ENCODE measurements at places on chromosomes 1 and 21.

DNA sequence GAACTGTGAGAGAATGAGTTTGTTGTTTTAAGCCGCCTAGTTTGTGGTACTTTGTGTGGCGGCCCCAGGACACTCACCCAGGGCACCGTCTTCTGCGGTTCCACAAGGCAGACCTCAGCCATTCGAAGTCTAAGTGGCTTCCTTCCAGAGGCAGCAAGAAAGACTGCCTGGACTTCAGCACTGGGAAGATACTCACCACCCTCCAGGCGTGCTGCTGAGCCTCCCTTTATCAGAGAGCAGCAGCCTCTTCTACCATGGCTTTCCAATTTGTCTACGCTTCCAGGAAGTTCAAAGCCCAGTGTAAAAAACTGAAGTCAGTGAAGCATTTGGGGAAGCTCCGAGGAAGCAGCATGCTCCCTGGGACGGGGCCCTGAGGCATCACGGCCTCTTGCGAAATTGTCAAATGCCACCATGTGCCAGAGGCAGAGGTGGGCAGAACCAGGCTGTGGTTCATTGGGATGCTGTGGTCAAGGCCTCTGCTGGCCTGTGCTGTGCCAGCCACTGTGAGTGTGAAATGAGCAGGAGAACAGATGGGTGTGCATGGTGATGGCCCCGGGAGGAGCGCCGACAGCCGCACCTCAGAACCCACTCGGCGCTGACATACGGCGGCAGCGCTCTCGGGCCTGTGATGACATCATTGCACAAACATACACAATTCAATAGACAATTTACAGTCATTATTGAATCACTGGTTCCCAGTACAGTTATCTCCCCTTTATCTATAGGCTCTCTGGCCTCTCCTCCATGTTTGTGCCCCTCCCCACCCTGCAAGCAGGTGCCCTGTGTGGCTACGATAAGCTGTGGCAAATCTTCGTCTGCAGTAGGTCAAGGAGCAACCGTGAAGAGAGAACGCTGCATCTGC is 110.4 kb downstream of the PDE9A start:
- DNase-seq: peak; percentile 10

DNA sequence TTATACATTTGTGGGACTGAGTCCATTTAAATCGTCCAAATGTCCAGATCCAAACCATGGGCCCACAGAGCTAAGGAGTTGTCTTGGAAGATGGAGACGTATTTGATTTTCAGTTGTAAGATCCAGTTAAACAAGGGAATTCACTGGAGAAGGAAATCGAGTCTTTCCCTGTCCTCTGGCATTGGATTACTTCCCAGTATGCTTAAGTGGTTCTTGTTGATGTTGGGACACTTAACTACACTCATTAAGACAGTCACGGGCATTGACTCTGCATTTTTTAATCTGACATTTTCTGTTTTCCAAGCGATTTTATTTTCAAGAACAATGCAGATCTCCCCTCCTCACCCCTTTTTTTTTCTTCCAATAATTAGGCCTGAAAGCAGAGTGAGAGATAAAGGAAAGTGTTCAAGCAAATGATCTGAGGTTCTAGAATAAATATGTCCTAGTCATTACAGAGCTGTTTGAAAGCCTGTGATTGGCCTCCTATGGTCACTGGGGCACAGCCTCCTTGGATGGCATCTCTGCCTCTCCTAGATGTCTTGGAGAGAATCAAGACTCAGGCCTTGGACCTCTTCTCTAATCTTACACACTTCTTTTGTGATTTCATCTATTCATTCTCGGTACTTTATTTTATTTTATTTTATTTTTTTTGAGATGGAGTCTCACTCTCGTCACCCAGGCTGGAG is 48.9 kb downstream of the CD247 start:
- DNase-seq: no peak

DNA sequence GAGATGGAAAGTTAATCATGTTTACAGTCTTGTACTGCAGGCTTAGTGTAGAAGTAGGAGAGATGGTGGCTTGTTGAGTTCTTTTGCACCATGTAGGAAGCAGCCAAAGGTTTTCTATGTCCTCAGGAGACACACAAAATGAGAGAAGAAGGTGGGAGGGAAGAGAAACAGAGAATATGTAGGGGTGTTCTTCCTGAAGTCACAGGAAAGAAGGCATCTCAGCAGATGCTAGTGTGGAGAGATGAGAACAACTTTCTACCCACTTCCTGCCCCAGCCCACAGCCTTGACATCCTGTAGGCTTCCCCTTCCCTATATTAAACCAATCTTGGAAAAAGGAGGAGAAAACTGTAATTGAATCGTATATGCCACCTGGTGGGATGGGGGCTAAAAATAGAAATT is 217.0 kb downstream of the S1PR1 start:
- DNase-seq: no peak

- DNase-seq: no peak
Observed at GRCh38 chr1:196308176-196308575, 300.1 kb downstream of the KCNT2 start.

- no peak for DNase-seq
Observed at GRCh38 chr1:237772009-237772408, 118.7 kb downstream of the ZP4 start.

DNA sequence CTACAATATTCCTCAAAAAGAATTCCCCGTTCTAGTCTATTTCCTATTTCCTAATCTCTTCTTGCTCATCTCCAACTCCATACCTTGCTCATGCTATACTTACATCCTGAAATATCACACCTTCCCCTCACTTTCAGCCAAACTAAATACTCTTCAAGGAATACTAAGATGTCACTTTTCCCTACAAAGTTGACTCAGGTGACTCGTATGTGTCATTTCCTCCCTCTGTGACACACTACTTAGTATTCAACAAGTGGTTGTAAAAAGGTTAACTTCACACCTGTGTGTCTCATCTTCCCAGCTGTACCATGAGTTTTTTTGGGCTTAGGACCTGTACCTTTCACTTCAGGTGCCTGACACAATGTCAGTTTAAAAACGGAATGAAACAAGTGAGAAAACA is 81.9 kb upstream of the LBR start:
- DNase-seq: no peak

- DNase-seq: no peak
Observed at GRCh38 chr1:153362187-153362775, 4.6 kb downstream of the S100A9 start.

DNA sequence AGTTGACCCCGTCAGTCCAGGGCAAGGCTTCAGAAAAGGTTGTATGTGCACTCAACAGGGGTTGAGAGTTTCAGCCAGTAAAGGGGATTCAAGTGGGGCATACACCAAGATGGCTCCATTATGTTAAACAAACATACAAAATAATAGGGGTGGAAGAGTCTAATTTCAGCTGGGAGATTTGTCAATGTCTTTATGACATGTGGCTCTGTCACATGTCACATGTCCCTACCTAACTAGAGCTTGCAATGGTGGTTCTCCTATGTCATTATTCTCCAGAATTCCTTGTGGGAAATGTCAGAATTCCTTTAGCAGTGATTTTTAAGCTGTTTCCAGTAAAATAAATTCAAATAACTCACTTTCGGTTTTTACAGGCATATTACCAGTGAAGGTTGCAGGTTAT is 392.0 kb upstream of the ADGRL4 start:
- DNase-seq: no peak

- peak; percentile 80 for DNase-seq
Observed at GRCh38 chr21:26169611-26170470, 729 bp downstream of the APP start.

DNA sequence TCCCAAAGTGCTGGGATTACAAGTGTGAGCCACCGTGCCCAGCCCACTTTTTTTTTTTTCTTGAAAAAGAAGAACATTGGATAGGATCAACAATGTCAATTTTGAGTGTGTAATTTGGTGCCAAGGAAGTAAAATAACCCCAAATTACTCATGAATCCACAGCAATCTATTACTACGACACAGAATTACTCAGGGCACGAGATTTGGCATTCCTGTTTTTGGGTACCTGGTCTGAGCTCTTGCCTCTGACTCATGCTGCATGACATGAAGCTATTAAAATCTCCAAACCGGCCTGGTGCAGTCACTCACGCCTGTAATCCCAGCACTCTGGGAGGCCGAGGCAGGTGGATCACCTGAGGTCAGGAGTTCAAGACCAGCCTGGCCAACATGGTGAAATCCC is 10.4 kb downstream of the RNF19B start:
- DNase-seq: peak; percentile 20

- DNase-seq: peak; percentile 74
Observed at GRCh38 chr1:41812453-41812852, 106.3 kb downstream of the HIVEP3 start.

GRCh38 chr1:17909634-17910033 is 154.5 kb downstream of the ACTL8 start:
- DNase-seq: peak; percentile 20

DNA sequence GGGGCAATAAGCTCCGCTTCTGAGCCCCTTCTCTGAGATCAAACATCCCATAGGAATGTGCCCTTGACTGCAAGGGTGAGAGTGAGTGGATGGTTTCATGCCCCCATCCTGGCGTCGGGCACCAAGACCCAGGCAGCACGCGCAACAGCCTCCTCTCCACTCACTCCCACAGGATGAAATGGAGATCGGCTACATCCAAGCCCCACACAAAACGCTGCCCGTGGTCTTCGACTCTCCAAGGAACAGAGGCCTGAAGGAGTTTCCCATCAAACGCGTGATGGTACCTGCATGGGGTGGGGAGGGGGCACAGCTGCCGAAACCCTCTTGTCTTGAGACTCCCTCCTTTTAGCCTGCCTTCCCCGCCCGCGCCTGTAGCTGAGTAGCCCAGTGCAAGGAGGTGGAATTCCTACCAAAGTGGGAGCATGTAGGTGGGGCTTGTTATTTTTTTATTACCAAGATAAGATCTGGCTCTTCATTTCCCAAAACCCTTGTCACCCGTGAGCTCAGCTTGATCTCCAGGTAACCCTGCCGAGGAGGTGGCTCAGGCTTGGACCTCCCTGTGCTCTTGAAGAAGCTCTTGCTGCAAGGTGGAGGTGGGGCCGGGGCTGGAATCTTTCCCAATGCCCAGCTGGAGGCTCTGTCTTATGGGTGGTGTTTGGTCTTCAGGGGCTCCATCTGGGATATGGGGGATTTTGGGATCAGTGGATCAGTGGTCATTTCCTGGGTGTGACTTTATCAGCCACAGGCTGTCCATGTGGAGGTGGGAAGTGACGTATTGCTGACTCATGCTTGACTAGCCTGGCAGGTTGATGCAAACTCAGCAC is 24.0 kb upstream of the PADI6 start:
- peak; percentile 43 for DNase-seq

- no peak for DNase-seq
Observed at GRCh38 chr1:3173381-3173980, 104.5 kb downstream of the PRDM16 start.

DNA sequence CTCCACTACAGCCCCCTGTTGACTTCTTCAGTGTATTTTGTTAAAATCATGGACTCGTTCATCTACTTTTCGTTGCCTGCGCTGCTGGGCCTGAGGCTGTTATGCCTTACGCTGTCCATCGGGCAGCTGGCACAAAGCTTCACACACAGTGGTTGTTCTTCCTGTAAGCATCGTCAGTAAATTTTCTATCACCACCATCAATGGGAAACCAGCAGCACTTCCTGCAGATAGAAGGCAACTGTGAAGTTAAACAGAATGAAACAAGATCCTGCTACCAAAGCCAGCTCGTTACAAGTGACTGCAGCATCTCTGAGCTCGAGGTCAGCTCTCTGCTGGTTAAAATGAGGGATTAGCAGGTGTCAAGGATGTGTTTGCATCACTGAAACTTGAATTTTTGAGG is 21.9 kb upstream of the PADI6 start:
- no peak for DNase-seq

DNA sequence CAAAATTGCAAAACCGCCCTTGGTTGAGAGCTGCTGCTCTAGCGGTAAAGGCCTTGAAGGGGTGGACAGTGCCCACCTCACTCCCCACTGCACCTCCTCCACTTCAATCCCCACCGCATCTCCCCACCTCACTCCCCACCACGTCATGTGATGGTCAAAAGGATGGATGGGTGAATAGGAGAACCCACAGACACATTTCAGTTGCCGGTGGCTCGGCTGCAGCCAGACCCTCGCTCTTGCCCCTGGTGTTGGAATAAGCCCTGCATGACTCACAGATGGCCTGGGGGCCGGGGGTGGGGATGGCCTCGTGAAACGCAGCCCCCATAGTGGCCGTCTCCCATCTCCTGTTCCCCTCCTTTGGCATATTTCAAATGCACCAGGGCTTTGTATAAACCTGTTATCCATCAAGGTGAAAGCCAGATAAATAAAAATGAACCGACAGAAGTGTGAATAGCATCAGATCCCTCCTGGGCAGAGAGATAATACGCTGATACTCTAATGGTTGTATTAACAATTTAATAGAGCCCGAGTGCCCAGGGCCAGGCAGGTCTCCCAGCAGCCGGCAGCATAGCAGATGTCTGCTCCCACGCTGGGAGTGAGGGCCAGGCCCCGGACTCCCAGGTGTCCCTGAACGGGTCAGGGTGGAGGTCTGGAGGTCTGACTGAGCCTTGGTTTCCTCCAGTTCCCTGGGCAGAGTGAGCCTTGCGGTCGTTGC is 300.3 kb downstream of the NPHP4 start:
- DNase-seq: no peak

GRCh38 chr1:1627261-1627828 is 4.6 kb upstream of the MMP23B start:
- no peak for DNase-seq

GRCh38 chr1:7587773-7588456 is 183.2 kb upstream of the VAMP3 start:
- no peak for DNase-seq

GRCh38 chr1:227066999-227067398 is 126.9 kb downstream of the COQ8A start:
- DNase-seq: no peak

GRCh38 chr1:218447010-218447689 is 102.0 kb downstream of the TGFB2 start:
- no peak for DNase-seq

DNA sequence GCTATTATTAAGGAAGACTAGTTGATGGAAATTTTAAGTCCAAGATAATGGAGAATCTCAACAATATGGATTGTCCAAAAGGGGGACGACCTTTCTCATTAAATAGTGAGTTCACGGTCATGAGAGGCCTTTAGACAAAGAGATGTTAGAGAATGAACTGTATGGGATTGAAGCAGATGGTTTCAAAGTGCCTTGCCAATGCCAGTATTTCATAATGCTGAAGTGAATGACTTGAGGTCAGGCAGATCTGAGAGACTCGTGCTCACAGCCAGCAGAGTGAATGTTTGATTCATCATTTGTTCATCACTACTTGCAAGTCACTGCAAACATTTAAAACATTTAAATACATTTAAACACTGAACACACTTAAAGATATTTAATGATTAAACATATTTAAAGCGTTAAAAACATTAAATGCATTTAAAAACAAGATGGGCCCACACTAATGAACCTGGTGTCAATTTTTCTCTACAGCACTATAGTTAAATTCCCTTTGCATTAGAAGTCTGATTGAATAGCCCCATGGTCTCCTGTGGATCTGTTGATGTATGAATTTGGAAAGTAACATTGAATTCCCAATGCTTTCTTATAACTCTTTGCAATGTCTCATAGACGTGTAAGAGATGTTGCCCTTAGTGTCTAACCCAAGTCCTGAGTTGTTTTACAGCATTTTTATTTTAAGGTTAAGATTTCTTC is 80.7 kb downstream of the TGFB2 start:
- DNase-seq: peak; percentile 45

DNA sequence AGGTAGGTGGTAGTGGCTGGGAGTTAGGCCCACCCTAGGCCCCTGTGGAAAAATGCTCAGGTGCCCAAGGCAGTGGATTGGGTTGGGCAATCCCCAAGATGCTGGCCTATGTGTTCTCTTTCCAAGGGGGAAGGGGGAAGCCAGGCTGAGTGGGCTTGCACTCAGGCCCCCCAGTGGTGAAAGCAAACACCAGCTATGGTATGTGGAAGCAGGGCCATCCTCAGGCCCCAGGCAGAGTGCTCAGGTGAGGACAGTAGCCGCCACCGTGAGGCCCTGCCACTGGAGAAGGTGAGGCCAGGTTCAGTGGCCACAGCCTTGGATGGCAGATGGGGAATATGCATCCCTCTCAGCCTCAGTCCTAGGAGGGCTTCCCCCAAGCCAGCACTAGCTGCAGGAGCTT is 11.8 kb downstream of the LY9 start:
- DNase-seq: no peak
